ENCODE measurements at places on chromosomes 11 and 22.

DNA sequence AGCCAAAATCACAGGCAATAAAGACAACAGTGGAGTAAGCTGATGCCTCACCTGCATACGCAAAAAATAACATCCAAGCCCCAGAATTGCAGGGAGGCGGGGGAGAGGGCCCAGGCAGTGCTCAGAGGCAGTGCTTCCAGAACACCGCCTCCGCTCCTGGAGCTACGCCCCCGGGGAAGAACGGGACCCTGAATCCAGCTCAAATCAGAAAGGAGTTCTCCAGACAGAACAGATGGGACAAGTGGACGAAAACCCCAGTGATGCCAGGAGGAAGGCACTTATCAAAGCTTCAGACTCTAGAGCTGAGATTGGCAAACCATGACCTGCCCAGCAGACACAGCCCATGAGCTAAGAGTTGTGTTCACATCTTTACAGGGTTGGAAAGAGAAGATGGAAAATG lies 683.9 kb downstream of the TBC1D22A start:
- DNase-seq, result no peak

DNA sequence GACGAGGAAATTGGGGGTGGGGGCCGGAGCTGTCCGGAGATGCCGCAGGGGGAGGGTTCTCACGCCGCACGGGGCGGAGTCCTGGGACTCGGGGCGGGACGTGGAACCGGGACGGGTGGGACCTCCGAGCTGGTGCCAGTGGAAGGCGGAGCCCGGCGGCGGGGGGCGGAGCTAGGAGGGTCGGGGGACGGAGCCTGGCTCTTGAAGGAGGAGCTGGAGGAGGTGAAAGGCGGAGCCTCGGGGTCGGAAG lies 271 bp downstream of the FKBP2 start:
- DNase-seq, result no peak

DNA sequence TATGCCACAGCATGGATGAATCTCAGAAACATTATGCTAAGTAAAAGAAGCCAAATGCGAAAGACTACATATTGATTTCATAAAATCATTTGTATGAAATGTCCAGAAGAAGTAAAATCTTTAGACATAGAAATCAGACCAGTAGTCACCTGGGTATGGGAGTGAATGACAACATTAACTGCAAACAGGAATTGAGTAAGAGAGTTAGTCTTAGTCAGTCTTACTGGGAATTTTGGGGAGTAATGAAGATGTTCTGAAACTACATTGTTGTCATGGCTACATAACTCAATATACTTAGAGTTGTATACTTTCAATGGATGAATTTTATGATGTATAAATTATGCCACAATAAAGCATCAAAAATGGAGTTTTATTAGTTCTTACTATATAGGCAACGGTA lies 107.8 kb upstream of the CHORDC1 start:
- no peak for DNase-seq

- peak; percentile 84 for DNase-seq
Measured at GRCh38 chr11:104254347-104254746, 90.4 kb upstream of the PDGFD start.

GRCh38 chr11:4203603-4204360 lies 109.2 kb downstream of the RRM1 start:
- peak; percentile 60 for DNase-seq

DNA sequence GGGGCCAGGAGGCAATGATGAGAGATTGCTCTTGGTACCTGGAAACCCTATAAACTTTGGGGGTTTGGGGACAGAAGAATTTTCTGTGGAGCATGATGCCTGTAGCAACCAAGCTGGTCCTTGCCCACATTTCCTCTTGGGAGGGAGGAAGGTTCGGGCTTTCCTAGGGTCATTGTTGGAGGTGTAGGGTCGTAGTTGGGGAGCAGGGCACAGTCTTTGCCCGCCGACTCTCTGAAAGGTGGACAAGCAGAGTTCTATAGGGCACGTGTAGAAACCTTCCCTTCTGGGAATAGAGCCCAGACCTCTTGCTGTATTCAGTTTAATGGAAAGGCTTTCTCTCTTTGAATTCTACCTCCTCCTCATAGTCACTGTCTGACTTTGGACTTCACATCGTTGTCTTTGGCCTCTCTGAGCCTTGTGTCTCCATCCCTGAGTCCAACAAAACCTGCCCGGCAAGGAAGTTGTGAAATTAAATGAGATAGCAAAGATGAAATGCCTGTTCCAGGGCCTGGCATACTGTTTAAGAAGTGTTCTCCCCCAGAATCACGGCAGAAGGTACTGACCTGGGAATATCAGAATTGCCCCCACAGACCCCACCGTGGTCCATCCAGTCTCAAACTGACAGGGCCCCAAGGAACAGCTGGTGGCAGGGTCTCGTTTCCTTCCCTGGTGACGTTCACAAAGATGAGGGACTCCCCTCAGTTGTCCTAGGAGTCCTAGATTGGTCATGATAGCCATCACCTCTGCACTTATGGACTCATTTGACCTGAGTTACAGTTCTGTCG lies 1.6 kb downstream of the PRDM11 start:
- DNase-seq, result no peak

- DNase-seq, result peak; percentile 66
Measured at GRCh38 chr11:19073454-19074415, 13.2 kb upstream of the MRGPRX2 start.

GRCh38 chr11:111834432-111835163 lies 36.8 kb downstream of the ALG9 start:
- DNase-seq, result no peak

DNA sequence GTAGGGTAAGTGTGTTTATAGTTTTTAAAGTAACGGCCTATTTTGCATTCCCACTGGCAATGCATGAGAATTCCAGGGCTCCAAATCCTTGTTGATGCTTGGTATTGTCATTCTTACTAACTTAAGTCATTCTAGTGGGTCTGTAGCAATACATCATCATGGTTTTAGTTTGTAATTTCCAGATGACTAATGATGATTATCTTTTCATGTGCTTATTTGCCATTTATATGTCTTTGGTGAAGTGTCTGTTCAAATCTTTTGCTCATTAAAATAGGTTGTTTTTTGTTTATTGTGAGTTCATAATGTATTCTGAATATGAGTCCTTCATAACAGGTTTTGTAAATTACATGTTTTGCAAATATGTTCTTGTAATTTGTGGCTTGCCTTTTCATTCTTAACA lies 31.2 kb downstream of the MTMR3 start:
- DNase-seq, result no peak

GRCh38 chr11:65375012-65375411 lies 7.4 kb downstream of the SLC25A45 start:
- DNase-seq, result no peak

- no peak for DNase-seq
Measured at GRCh38 chr22:41524809-41525449, 19.3 kb downstream of the POLR3H start.

- DNase-seq, result no peak
Measured at GRCh38 chr11:1531449-1532013, 40.5 kb downstream of the DUSP8 start.

- no peak for DNase-seq
Measured at GRCh38 chr22:32331918-32332725, 25.5 kb upstream of the RFPL3 start.

DNA sequence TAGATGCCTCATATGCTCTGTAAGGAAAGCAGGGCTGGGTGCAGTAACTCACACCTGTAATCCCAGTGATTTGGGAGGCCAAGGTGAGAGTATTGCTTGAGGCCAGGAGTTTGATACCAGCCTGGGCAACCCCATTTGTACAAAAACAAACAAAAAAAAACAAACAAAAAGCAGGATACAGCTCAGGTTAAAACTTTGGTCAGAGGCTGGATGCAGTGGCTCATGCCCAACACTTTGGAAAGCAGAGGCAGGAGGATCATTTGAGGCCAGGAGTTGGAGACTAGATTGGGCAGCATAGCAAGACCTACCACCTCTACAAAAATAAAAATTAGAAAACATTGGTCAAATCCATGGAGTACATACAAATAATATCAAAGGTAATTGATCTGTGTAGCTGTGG lies 7.9 kb downstream of the CUL5 start:
- no peak for DNase-seq

DNA sequence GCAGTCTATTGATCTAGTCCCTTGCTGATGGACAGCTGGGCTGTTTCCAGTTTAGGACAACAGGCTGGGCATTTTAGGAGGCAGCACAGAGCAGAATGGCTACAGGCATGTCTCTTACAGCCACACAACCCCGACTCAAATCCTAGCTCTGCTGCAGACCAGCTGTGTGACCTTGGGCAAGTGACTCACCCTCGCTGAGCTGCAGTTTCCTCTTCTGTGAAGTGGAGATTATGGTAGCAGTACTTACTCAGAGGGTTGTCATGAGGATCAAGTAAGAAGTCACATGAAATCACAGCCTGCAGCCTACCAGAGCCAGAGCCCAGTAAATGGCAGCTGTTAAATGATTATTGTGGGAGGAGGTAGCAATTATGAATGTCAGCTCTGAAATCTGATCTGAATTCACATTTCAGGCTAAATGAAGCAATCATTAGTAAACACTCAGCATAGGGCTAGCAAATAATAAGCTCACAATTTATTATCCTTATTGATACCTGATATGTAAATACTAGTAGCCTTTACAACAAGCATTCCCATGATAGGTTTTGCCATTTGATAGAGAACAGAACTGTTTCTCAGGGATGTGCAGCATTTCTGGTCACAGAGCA lies 58.9 kb downstream of the MYEOV start:
- peak; percentile 38 for DNase-seq
